Mesenteric fat pad (tissue), 1 donor: ENCODE measurements at places on chromosomes 16 and 17. TPM values are rescaled to one million over a fixed set of nuclear protein-coding genes. Genes with fewer than 3 reads are reported as not detected.

DNA sequence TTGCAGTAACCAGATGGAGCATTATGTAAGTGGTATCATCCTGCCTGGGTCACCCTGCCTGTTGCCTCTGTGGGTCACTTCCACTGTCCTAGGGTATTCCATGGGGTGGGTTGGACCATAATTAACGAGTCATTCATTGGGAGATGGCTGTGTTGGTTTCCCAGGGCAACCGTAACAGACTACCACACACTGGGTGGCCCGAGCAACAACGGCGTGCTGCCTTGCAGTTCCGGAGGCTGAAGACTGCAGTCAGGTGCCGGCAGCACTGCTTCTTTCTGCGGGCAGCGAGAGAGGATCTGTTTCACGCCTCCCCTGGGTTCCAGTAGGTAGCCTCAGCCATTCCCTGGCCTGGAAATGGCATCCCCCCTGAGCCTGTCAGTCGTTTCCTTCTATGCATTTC is 28.9 kb upstream of the CMIP start:
- no peak for DNase-seq

DNA sequence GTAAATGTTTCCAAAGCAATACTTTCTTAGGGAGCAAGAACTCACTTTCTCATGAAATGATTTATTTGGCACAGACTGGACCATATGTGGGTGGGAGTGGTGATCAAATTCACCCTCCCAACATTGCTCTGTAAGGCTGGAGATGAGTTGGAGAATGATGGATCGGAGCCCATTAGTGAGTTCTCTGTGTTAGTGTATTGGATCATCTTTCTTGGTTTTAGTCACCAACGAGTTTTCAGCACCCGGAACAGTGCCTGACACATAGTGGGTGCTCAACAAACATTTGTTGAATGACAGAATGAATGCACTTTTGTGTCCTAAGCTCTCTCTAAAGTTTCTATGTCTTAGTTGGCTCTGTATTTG is 104.5 kb upstream of the FAM20A start:
- no peak for DNase-seq

GRCh38 chr16:48383877-48384519 is 1.2 kb downstream of the SIAH1 start:
- DNase-seq, result no peak

GRCh38 chr16:30896889-30897733 is 697 bp downstream of the CTF1 start:
- peak; percentile 96 for DNase-seq

- DNase-seq, result no peak
Measured at GRCh38 chr16:89536886-89537548, 23.5 kb upstream of the RPL13 start.

- peak; percentile 92 for DNase-seq
Measured at GRCh38 chr17:1490643-1491442, 1.6 kb downstream of the MYO1C start.

GRCh38 chr17:6930749-6931148 is 65.1 kb upstream of the ALOX12 start:
- DNase-seq, result no peak

GRCh38 chr17:50882851-50883250 is 16.7 kb upstream of the TOB1 start:
- peak; percentile 62 for DNase-seq

HOXB8 gene
- 2.3 TPM for total RNA-seq

MEFV gene
- total RNA-seq, result 6.0 TPM

NPW gene
- 0.58 TPM for total RNA-seq
